Uterus (tissue), 4 donors: ENCODE measurements at places on chromosomes 12 and 14.

GRCh38 chr12:106586278-106586802 lies 3.5 kb downstream of the RFX4 start:
- no peak for DNase-seq

- no peak for DNase-seq
Observed at GRCh38 chr14:100586153-100586402, 1.1 kb downstream of the BEGAIN start.

- DNase-seq = no peak
Observed at GRCh38 chr14:44995196-44995595, 33.2 kb downstream of the TOGARAM1 start.

GRCh38 chr14:77128414-77128891 lies 13.1 kb downstream of the ZDHHC22 start:
- DNase-seq = no peak

GRCh38 chr12:69595689-69596088 lies 10.4 kb downstream of the CCT2 start:
- DNase-seq = no peak

DNA sequence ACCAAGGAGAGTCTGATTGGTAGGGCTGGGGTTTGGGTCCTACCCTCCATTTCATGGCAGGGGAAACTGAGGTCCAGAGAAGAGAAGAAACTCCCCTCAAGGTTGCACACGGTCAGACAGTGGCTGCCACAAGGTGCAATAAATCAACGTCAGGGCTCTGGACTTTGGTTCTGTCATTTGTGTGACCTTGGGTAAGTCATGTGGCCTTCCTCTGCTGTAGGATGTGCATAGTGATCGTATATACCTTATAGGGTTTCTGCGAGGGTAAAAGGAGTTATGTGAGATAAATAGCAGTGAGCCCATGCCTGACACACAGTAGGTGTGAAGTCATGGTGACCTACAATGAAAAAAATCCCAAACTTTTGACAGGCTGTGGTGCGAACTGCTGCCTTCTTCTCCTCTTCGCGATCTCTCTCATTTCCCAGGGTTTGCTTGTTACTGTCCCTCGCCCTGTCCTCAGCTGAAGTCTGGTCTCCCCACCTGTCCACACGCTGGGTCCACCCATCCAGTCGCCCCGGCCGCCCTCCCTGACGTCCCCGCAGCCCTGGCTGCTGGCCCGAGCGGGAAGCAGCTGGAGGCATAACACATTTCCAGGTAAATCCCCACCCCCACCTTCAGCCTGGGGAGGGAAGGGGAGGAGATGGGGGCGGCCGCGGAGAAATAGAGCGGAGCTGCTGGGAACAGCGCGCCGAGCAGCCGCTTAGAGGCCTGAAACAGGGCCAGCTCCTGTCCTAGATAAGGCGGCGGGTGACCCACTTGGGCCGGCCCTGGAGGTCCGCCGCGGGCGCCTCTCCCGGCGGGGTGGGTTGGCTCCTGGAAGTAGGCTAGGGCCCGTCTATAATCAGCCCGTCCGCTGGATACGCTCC lies 1.8 kb upstream of the FAM222A start:
- DNase-seq = no peak
